ENCODE measurements at places on chromosomes 1 and 21. TPM values are rescaled to one million over a fixed set of nuclear protein-coding genes. Genes with fewer than 3 reads are reported as not detected.

The WRAP73 gene
- 57.7 TPM for total RNA-seq

The KRTAP19-1 gene
- total RNA-seq = not detected

The CELA2A gene
- total RNA-seq = not detected

The SYPL2 gene
- 0.05 TPM for total RNA-seq

DNA sequence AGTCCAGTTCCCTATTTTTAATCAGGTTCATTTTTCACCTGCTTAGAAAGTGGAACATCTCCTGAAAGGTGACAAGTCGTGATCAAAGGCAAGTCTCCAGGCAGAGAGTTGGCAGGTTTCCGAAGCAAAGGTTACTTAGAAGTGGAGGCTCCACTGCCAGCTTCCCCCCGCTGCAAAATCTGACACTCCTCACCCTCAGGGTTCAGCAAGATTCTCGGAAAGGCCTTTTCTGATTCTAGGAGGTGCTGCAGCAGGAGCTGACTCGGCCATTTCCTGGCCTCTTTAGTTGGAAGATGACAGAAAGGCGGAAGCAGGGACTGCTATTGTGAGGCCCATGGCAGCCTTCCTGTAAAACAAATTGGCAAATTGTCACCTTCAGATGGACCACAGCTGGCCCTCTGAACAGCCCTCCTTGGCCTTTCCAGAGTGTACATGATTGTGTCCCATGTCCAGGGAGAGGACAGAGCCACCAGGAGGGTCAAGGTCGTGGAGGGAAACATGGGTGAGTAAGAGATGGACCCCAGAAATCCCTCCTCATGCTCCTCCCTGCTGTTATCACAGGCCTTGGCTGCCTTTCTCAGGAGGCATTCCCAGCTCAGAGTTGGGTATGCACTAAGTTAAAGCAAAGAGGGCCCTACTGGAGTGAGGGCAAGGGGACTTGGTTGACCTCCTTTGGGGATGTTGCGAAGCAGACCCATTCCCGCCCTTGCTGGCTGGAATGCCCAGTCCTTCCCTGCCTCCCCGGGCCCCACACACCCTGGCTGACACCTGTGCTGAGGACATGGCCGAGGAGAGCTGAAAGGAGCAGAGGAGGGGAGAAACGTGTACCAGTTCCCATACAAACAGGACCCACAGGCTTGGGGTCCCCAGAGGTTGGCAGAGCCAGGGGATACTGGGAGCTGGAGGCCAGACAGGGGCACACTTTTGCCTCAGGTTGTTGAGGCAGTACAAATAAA is 115.5 kb upstream of the IRF2BP2 start:
- DNase-seq = no peak

GRCh38 chr1:84223751-84224432 is 77.6 kb upstream of the SAMD13 start:
- DNase-seq = peak; percentile 3

GRCh38 chr1:184558691-184559090 is 171.9 kb downstream of the C1orf21 start:
- DNase-seq = no peak

- no peak for DNase-seq
These were observed 48.9 kb upstream of the SLC2A1 start for GRCh38 chr1:43007377-43008114.

- no peak for DNase-seq
These were observed 168.0 kb downstream of the GRIK3 start for GRCh38 chr1:36866169-36866814.

DNA sequence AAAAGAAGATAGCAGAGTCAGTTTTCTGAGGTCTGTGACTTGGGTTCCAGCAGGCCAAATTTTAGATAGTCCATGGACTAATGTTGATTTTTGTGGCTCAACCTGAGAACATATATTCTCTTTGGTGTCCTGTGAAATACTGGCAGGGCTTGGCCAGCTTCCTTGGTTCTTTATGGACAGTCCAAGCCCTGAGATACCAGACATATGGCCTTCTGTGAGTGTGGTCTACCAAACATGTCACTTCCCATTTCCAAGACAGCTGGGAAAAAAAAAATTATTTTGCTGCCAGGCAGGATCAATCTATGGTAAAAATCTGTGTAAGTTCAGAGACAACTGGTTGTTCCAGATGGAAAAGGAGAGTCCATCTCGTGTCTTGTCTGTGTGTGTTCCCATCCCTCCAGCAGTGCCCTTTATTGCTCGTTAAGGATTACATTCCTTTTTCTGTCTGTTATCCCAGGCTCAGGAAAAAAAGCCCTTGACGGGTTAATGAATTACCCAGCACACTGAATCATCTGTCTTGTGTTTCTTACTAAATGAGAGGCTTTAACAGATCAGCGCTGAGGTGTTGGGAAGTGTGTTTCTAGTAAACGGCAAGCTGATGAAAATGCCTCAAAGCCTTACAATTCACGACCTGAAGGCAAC is 33.4 kb upstream of the XPR1 start:
- DNase-seq = no peak

GRCh38 chr1:51829058-51829457 is 49.5 kb downstream of the NRDC start:
- peak; percentile 28 for DNase-seq

DNA sequence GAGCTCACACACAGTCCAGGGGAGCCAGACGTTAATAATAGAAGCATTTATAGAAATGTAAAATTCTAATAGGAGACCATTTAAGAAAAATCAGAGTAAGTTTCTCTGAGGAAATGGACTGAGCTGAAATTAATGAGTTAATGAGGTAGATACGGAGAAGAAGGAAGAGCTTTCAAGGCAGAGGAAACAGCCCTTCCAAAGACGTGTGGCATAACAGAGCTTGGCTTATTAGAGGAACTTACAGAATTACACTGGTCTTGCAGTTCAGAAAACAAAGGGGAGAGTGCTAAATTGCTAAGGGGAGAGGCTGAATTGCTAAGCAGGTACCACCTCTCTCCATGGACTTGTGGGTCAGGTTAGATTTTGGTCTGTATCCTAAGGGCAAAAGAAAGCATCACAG is 8.2 kb upstream of the PIGK start:
- DNase-seq = no peak

- DNase-seq = peak; percentile 11
These were observed 256.8 kb upstream of the NFIA start for GRCh38 chr1:60825593-60825992.

GRCh38 chr1:7670334-7671145 is 100.6 kb upstream of the VAMP3 start:
- DNase-seq = no peak
